ENCODE measurements at places on chromosomes 4 and X. TPM values are rescaled to one million over a fixed set of nuclear protein-coding genes. Genes with fewer than 3 reads are reported as not detected.

- no peak for DNase-seq
Measured at GRCh38 chr4:67796810-67797209, 42.6 kb upstream of the GNRHR start.

GAGE12F gene
- not detected for polyA plus RNA-seq

- DNase-seq, result peak; percentile 2
Measured at GRCh38 chr4:133145758-133146573, 3.1 kb upstream of the PCDH10 start.

ADRA2C gene
- polyA plus RNA-seq, result 8.1 TPM

DNA sequence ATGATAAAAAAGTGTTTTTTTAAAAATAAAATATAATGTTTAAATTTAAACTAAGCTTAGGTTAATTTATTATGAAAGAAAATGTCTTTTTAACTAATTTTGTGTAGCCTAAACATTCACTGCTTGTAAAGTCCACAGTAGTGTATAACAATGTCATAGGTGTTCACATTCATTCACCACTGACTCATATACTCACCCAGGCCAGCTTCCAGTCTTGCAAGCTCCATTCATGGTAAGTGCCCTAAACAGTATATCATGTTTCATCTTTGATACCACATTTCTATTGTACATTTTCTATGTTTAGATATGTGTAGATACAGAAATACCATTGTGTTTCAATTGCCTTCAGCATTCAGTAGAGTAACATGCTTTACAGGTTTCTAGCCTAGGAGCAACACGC is 530.3 kb downstream of the EPHA5 start:
- DNase-seq, result no peak

DNA sequence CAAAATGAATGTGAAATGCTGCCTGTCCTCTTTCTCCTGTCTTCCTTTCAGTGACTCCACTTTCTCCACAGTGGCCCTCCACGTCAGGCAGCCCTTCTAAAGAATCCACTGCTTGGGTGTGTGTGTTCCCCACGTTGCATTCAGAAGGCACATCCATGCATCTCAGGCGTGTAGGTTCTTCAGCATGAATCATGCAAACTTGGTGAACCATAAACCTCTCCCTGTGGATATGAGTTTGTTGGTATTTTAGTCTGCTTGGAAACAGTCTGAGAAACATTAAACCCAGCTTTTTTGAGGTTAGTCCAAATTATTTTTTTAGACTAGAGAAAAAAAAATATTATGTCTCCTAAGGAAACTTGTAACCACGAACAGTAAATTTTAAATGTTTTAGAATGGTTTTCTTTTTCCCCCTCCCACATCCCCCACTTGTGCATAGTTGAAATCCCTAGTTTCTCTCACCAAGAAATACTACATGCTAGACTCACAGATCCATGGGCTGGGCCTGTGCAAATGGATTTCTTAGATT is 251.6 kb downstream of the CBR4 start:
- DNase-seq, result no peak

MAGED4B gene
- polyA plus RNA-seq, result 48.6 TPM

GRCh38 chr4:75653845-75654503 is 19.2 kb downstream of the G3BP2 start:
- DNase-seq, result no peak

HCFC1 gene
- polyA plus RNA-seq, result 36.7 TPM

DNA sequence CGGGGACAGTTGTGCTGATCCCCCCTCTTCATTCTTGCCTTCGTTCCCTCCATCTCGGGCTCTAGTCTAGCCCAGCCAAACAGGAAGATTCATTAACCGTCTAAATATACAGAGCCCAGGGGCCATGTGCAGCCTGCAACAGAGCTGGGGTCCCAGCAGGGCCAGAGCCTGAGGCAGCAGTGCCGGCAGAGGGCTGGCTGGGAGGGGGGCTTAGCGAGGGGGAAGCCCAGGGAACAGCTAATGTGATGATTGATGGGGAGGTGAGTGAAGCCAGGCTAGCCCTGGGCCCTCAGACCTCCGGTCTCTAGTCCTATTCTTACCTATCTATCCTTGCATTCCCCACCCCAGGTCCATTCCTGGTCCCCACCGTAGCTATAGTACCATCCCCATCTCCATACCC is 22.3 kb downstream of the EFNB1 start:
- DNase-seq, result no peak

SSX4 gene
- not detected for polyA plus RNA-seq

- no peak for DNase-seq
Measured at GRCh38 chrX:69072486-69073006, 92.7 kb downstream of the PJA1 start.

DNA sequence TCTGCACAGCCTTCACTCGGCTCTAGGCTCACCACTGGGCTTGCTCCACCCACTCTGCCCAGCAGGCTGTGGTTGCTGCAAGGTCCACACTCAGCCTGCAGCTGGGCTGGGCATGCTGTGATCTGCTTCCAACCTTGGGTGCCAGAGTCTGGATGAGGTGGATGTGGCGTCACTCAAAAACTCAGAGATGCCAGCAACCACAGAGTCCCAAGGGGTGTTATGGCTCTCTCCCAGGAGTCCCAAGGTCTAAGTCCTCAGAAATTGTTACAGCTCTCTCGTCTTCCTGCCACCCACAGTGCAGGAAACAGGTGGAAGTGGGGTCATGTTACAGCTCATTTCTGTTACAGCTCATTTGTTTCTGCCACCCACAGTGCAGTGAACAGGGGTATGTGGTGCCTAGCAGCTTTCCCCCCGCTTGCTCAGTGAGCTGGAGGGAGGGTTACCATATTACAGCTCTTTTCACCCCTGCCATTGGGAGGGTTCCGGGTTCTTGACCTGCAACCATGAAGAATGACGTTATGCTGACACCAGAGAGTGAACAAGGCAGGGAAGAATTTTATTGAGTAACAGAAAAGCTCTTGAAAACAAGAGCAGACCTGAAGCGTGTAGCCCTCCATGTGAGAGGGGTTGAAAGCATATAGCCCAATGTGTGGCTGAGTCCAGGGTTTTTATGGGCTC is 893.9 kb downstream of the PCDH7 start:
- DNase-seq, result no peak

STOX2 gene
- 7.7 TPM for polyA plus RNA-seq

DNA sequence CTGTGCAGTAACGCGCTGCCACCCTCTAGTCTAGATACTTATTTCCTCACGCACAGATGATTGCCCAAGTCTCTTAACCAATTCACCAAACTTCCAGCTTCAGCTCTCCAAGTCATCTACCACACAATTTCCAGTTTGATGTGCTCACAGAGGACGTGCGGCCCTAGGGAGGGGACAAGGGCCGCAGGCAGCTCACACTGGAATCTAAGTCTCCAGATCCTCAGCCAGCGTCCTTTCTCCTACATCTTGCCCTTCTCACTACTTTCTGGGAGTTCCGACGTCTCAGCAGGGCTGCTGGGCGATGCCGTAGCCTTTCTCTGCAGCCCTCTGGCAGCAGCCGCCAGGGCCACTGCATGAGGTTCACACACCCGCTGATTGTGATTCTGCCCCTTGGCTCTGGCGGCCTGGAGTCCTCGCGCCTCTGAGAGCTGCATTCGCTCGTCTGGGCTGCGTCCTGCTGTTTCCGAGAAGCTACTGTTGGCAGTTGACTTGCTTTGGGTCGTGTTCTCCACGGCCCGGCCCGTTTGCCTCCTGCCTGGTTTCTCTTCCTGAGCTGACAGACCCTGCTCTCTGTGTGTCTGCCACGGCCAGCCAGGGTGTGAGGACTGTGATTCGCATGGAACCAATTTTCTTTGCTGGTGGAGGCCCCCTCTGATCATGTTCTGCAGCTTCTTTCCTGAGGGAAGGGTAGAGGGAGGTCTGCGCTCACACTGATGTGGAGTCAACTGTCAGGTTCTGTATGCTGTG is 14.1 kb upstream of the TMEM131L start:
- no peak for DNase-seq

DNA sequence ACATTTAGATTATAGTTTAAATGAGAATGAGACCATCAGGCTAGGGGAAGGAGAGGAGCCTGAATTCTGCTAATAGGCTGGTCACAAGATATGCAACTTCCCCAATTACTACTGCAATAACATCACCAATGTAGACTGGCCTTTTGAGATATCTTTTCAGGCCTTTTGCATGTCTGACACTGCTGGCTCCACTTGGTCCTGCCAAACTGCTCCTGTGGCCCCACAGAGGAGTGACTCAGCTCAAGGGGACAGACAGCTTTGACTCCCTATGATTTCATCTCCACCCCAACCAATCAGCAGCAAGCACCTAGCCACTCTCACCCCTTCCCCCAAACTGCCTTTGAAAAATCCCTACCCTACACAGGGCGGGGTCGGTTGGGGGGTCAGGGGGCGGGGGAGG is 22.8 kb downstream of the GPRIN3 start:
- no peak for DNase-seq

DNA sequence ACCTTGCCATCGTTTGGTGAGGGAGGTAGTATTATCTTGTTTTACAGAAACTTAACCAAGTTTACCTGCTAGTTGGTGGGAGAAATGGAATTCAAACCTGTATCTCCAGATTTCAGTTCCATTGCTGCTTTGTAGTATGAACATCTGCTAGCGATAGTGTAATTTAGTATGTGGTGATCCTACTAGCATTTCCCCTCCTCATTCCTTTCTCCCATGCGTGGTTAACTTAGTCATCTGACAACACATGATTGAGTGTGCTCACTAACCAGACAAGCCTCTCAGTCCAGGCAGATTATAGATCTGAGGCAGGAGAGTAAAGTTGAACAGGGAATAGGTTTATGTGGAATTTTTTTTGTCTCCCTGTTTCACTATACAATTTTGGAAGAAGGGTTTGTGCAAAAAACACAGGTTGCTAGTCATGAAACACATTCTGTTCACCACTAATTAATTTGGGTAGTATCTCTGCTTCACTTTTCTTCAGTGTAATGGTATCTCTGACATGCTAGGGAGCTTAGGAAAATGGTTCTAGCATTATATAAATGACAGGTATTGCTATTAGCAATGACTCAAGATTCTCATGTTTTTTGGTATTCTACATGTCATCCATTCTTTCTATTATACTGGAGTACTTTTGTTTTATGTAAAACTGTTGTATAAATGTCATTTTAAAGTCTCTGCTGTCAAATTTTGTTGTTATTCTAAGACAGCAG is 21.7 kb downstream of the RBPJ start:
- no peak for DNase-seq

DNA sequence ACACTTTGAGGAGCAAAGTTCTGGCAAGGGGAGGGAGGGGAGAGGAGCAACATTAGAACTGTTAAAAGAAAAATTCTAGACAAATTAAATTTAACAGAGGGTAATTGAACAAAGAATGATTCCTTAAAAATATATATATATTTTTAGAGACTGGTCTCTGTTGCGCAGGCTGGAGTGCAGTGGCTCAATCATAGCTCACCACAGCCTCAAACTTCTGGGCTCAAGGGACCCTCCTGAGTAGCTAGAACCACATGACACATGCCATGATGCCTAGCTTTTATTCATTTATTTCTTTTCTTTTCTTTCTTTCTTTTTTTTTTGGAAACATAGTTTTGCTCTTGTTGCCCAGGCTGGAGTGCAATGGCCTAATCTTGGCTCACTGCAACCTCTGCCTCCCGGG is 19.1 kb upstream of the SPINK2 start:
- no peak for DNase-seq

PTCHD1 gene
- polyA plus RNA-seq, result 0.46 TPM

RENBP gene
- 13.9 TPM for polyA plus RNA-seq

- DNase-seq, result no peak
Measured at GRCh38 chr4:78634011-78634664, 82.6 kb downstream of the ANXA3 start.

DNA sequence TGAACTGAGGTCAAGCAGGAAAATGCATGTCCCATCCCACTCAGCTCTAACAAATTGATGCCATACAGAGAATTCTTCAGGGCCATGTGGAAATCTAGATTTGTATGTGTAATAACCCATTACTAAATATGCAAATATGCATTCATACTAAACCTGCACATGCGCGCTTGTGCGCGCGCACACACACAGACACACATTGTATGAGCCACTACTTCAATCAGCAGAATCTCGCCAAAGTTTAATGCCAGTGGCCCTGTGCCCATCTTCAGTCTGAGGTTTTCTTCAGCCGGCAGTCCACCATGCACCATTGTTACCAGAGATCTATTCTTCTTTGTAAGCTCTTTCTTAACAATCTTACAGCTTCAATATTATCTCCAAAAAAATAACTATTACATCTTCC is 276.4 kb downstream of the PDGFC start:
- no peak for DNase-seq

GRCh38 chr4:17812125-17812524 is 1.3 kb downstream of the NCAPG start:
- DNase-seq, result no peak
